ENCODE measurements at places on chromosomes 3 and 15. TPM values are rescaled to one million over a fixed set of nuclear protein-coding genes. Genes with fewer than 3 reads are reported as not detected.

NFKBIZ gene
- total RNA-seq, result 5.5 TPM

GOLGA8H gene
- 0.49 TPM for total RNA-seq

NANOGP8 gene
- total RNA-seq, result 0.25 TPM

PLSCR5 gene
- total RNA-seq, result not detected

ISLR gene
- total RNA-seq, result not detected

TEX9 gene
- total RNA-seq, result 6.9 TPM

C3orf80 gene
- total RNA-seq, result not detected

MGLL gene
- not detected for total RNA-seq

GPR149 gene
- total RNA-seq, result not detected

GPR176 gene
- total RNA-seq, result 0.15 TPM

STRIT1 gene
- total RNA-seq, result not detected

FGD5 gene
- not detected for total RNA-seq

THOC7 gene
- total RNA-seq, result 63.5 TPM

DNA sequence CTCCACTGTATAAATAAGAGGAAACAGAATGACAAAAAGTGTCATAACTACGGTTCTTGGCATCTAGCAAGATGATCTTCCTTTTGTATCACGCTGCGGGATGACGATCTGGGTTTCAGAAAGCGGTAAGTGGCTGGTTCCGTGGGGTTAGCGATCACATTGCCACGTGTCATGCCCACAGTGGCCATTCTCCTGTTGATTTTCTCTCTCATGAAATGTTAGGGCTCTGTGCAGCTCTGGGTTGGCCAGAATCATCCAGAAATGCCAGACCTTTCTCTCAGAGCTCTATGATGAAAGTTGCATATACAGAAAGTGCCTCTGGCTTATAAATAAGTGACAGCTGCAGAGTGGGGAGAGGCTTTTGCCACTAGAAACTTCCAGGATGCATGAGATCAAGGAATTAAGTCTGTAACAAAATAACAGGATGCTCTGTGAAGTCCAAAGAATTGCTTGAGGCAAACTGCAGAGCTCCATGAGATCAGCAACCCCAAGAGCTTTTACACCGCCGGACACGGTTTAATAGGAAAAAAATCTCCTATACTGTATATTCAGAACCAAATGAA lies 71.6 kb downstream of the ABTB1 start:
- no peak for DNase-seq

DNA sequence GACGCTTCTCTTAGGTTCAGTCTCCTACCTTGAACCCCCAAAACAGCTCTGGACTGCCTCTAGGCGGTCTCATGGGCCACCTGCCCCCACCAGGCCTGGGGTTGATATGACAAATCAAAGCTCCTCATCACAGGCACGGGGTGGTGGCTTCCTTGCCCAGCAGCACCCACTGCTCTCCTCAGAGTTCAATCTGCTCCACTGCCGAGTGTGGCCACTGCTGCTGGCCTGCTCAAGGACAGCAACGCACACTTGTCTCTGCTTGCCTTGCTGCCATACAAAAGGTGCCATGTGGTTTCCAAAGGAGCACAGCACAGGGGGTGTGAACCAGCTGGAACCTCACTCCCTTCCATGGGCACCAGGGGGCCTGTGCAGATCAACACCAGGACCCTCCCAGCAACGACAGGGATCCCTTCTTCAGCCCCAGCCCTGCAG lies 10.2 kb downstream of the KBTBD13 start:
- no peak for DNase-seq

DNA sequence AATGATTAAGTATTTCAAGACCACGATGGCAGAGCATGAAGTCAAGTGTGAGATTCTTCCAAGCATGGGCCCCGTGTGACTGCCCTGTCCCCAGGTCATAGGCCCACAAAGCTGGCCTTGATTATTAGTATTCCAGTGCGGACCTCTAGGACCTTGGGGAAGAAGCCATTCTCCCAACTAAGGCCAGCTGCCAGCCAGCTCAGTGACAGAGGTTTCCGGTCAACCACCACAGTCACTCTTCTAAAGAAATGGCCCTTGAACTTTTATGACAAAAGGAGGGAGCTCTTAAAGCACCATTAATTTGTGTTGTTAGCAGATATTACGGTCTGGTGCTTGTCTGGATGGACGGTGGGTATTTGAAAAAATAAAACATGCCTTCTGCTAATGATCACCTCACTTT lies 28.0 kb downstream of the FAM3D start:
- no peak for DNase-seq

- peak; percentile 33 for DNase-seq
These were observed 15.6 kb downstream of the CPA3 start for GRCh38 chr3:148880681-148881080.

GRCh38 chr3:7752005-7752404 lies 749.6 kb upstream of the LMCD1 start:
- no peak for DNase-seq

GRCh38 chr15:77532067-77532710 lies 100.5 kb downstream of the LINGO1 start:
- DNase-seq, result no peak

- DNase-seq, result no peak
These were observed 268.5 kb downstream of the SQOR start for GRCh38 chr15:45903283-45903682.

DNA sequence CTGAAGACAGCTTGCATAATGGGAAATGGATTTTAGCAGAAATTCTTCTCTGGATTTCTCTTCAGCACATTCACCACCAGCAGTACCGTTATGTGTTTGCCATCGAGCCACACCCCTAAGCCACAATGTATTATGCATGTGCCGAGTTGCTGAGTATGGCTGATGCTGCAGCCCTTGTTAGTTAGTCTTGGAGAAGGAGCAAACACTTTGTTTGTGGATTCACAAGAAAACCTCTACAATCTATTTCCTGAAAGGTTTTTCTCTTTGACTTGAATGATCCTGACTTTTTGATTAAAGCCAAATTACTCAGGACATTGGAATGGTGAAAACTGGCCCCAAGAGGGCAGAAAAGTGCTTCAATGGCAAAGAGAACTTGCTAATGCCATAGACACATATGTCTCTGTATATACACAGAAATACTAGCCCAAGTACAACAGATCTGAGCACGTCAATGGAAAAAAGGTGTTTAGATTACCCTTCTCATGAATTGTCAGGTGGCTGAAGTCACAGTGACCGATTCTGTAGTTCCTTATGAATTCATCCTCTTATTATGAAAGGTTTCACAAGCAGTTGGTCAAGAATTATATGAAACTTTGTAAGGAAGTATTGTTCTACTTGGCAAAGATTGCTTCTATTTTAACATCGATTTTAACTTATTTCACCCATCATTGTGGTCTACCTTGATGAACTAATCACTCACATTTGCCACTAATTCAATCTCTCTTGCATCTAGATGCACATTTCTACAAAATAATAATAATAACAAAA lies 103.0 kb downstream of the P3H2 start:
- no peak for DNase-seq

GRCh38 chr15:68616397-68616796 lies 37.6 kb downstream of the CORO2B start:
- DNase-seq, result no peak

GRCh38 chr3:64195789-64196188 lies 29.5 kb downstream of the PRICKLE2 start:
- DNase-seq, result no peak

GRCh38 chr15:99568625-99569352 lies 3.0 kb downstream of the MEF2A start:
- DNase-seq, result no peak

- DNase-seq, result no peak
These were observed 29.6 kb upstream of the BHLHE40 start for GRCh38 chr3:4949659-4950058.

DNA sequence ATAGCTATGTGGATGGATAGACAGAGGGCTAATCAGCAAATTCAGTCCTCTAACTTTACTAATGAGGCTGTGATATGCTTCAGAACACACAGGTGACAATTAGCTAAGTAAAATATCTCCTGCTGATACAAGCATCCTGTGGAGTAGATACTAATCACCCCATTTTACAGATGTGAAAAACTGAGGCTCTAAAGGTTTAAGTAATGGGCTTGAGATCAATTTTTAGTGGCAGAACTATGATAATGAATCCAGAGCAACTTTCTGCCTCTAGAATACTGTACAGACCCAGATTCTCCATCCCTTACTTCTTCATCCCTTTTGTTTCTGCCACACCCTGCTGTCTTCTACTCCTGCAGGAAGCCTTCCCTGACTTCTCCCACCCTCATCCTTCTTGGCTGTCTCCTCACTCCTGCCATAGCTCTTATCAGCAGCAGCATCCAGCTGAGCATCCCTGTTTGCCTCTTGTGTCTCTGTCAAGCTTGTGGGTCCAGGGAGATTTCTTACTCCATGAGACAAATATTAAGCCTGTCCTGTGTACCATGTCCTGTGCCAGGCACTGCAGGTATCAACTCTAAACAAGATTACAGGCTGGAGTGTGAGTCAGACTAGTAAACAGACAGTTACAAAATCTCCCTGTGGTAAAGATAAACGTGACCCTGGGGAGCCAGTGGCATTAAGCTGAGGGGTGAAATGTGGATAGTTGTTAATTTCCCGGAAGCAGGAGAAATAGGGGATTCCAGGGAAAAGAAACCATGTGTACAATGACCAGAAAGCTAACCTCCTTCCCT lies 39.2 kb downstream of the SLC6A11 start:
- peak; percentile 66 for DNase-seq

GRCh38 chr15:99421172-99421656 lies 144.6 kb upstream of the MEF2A start:
- DNase-seq, result peak; percentile 89

DNA sequence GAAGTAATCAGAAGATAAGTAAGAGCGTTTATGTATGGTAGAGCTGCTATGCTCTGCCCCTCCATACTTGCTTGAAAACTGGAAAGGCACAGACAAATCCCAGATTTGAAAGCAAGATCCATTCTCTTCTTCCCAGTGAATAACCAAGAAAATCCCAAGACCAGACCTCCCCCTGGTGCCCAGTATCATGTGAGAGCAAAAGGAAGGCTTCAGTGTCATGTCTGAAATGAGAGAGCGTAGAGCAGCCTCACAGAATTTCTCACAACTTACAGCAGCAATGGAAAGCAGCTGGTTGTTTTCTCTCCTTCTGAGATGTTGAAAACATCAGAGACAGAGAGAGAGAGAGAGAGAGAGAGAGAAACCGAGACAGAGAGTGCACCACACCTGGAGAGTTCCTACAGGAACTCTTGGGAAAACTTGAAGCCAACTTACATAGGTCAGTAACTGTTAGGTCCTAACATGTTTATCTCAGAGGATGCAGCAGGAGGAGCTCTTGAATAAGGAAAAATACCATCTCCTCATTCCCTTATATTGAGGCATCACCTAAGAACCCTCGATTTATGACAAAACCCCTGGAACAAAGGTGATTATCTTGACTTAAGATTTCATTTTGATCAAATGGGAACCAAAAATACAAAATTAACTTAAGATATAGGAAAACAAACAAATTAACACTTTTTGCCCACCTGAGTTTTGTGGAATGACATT lies 273.3 kb downstream of the NSUN3 start:
- DNase-seq, result peak; percentile 18

GRCh38 chr3:44206261-44206660 lies 35.4 kb upstream of the TOPAZ1 start:
- DNase-seq, result no peak

GRCh38 chr3:24499991-24500390 lies 5.3 kb upstream of the THRB start:
- no peak for DNase-seq

- DNase-seq, result peak; percentile 2
These were observed 286.3 kb upstream of the ROBO2 start for GRCh38 chr3:76753599-76753998.

DNA sequence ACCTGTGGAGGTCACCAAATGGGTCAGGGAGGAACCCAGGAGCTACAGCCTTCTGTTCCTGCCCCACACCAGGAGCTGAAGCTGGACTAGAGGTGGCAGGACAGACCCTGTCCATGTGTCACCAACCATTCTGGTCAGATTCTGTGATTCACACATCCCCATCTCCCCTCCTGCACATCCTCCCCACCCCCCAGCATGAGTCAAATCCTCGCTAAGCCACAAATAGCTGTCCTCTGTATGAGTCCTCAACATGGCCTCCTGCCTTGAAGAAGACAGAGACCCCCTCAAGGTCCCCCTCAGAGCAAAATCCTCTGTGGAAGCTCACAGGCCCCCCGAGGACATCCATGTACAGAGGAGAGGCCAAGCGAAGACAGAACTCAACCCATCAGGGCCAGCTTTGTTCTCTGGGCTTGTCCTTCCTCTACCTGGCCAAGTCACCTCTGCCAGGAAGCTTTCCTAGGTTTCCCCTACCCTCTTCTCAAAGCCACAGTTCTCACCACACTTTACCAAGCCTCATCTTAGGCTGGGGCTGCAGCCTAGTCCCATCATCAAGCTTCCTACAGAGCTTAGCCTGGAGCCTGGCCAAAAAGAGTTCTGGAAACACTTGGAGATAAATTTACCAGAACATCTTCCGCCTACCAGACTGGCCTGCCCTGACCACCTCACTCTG lies 17.1 kb downstream of the CACNA2D2 start:
- DNase-seq, result no peak

DNA sequence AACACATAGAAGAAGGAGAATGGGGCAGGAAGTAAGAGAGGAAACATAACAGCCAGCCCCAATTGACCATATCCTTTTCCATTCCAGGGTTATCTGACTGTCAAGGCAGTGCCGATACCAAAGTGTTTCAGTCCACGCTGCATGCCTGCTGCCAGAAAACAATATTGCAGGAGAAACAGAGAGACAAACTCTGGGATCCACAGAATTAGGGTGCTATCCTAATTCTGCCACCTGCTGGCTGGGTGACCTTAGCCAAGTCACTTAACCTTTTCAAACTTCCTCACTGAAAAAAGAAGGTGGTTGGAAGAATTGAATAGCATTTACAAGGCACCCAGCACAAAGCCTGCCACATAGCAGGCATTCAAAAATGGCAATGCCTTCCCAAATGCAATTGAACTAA lies 32.0 kb downstream of the GLB1 start:
- DNase-seq, result peak; percentile 15

DNA sequence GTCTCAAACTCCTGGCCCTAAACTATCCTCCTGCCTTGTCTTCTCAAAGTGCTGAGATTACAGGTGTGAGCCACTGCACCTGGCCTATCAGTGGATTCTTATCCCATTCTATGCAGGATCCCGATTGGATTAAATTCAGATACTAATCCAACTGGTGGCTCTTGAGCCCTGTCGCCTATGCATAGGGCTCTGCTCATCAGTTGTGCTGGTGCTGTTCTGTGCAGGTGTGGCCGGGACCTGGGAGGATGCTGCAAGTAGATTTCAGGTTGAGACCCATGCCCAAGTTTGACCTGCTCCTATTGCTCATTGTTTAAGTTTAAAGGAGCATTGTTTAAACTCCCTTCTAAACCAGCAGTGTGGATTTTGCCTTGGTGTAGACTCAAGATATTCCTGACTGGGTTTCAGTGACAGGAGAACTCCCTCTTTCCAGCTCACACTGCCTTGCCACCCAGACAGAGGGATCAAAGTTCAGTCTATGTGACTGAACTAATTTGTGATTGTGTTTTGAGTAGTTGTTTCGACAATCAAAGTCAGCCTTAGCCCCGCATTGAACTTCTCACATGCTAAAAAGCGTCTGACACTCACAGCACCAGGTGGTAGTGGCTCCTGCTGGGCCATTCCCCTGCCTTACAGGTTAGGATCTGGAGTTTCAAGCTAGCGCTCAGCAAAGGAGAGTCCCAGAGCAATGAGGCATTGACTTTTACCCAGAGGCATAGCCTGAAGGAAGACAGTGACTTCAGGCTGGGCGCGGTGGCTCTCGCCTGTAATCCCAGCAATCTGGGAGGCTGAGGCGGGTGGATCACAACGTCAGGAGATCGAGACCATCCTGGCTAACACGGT lies 45.0 kb upstream of the PIK3CB start:
- DNase-seq, result no peak

- DNase-seq, result no peak
These were observed 874.6 kb downstream of the ROBO1 start for GRCh38 chr3:78893161-78893560.
